Fibroblast of skin of left quadriceps (primary cell): ENCODE measurements at places on chromosomes 5 and 9.

DNA sequence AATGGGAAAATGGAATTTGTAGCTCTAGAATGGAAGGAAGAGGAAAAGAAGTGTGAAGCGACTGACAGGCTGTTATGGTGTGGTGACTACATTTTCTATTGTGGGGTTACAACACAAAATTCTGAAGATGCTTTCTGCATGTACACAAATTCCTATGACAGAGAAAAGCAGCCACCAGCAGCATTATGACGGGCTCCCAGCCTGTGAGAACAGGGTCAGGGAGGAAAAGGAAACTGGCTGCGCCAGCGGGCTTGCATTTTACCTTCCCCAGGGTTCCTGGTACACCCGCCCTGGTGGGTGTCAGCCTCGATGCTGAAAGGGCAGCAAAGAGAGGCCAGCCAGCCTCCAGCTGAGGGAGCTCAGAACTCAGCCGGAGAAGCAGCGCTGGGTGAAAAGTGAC, 41.0 kb downstream of the DDX31 start:
- no peak for DNase-seq

GRCh38 chr9:75983319-75984045, 93.0 kb downstream of the PCSK5 start:
- DNase-seq, result no peak

DNA sequence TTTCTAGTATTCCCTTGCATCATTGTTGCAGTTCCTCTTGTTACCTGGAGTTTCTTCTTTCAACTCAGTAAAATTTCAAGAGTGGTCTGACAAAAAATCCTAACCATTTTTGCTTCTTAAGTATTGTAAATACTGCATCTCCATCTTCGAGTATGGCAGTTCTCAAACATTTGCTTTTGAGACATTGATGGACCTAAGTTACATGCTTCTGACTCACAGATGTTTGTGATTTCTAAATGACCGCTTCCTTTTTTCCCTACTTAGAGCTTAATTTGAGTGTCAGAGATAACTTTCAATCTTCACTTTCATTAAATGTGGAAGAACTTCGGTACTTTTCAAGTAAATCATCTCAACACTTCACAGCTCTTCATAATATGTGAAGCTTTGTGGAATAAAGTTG, 4.2 kb downstream of the UHRF2 start:
- no peak for DNase-seq

DNA sequence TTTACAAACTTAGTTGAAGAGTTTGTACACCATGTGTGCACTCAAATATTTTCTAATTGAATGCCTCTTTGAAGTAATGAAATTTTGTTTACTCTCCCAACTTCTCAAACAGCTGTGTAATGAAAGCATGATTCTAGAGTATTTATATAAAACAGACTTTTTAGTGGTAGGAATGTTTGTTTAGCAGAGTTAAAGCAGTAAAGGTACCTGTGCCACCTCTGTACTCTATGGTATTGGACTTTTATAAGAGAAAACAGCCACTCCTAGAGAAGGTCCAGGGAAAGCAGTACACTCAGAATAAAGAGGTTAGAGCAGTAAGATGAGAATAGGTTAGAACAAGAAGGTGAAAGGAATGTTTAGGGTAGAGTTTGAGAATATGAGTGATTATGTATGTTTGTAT, 163.1 kb downstream of the CHSY3 start:
- DNase-seq, result no peak

GRCh38 chr5:77444356-77444755, 47.8 kb downstream of the WDR41 start:
- no peak for DNase-seq

DNA sequence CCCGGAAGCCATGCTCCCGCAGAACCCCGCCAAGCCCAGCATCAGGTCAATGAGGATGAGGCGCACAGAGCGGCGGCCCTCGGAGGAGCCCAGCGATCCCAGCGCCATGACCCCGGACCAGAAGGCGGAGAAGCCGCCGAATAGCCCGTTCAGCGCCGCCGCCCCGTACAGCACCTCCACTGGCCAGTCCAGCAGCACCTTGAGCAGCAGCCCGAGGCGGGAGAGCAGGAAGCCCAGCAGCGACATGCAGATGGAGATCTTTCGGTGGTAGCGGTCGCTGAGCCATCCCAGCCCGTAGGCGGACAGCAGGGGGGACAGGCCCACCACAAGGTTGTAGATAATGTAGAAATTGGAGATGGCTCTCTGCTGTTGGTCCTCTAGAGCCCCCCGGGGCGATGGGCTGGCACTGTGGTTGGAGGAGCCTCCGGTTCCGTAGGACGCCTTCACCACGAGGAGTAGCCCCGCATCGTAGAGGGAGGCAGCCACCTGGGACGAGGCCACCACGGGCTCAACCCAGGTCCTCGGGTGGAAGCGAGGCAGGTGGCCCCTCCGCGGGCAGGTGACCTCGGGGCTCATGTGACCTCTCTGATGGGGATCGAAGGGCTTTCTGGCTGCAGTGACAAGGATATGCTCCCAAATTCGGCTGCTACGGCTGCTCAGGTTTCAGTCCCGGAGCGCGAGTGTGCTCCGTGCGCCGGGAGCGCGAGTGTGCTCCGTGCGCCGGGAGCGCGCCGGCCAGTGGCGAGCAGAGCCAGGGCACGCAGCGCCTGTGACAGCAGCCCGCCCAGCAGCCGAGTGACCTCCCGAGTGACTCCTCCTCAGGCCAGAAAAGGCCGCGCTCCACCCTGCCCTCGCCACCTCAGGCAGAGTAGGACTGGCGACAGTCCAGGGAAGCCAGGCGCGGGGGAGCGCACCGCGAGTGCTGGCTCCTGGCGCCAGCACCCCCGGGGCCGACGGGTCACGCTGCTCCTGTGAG, at the start of gene SLC46A2:
Gene SLC46A2, minus strand, starts transcription at position 771 of the 976 bp plus-strand sequence. Its CDS starts 195 bp downstream, at position 576.
- DNase-seq, result no peak

DNA sequence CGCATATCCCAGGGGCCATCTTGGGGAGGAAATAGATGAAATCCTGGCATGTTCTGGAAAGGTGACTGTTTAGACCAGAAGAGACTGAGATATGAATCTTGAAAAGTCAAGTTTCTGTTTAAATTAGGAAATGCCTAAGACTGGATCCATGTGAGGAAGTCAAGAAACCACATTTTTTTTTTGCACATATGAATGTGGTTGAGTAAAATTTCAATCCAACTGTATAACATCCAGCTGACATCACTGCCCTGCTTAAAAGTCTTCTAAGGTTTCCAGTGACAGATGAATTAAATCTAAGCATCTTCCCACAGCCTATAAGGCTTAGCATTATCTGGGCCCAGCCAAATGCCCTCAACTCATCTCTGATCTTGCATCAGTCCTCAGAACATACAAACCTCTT, 47.7 kb upstream of the TCERG1 start:
- no peak for DNase-seq

- peak; percentile 65 for DNase-seq
Measured at GRCh38 chr5:58460732-58461286, 923 bp upstream of the PLK2 start.

- no peak for DNase-seq
Measured at GRCh38 chr5:30523061-30523460, 670.4 kb upstream of the CDH6 start.

GRCh38 chr5:149002053-149002452, 60.8 kb downstream of the SH3TC2 start:
- DNase-seq, result peak; percentile 96

DNA sequence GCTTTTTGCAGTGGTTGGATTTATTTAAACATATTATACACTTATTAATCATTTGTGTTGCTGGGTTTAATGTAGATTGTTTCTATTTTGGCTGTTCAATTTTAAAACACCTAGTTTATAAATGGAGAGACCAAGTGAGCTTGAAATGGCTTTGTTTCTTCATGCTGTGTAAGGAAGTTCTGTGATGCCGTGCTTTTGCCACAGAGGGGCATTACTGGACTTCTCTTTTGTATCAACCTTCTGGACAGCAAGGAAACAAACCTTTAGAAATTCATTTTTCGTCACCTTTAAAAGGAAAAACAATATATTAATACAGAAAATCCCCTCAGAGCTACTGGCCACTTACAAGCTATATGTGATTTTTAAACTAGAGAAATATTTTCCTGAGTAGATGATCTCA, 81.9 kb downstream of the DMRTA1 start:
- DNase-seq, result no peak

- no peak for DNase-seq
Measured at GRCh38 chr5:74112372-74113195, 486.6 kb downstream of the ARHGEF28 start.

GRCh38 chr9:127578627-127578951, 33.5 kb upstream of the STXBP1 start:
- no peak for DNase-seq
